ENCODE measurements at places on chromosomes 3 and 15.

DNA sequence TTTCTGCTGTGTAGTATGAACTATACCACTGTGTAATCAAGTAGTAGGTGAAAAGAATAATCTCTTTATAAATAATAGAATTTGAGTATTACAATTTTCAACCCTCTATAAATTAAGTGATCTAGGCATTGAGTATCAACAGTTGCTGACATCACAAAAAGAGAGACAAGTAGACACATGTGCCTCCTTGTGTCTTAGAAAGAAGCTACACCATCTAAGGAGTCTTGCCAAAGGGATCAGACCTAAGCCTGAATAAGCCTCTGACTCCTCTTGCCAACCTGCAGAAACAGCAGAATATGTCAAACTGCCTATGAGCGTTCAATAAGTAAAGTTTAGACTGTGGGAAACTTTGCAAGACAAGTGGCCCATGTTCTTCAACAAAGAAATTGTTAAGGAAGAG, 5.8 kb upstream of the MTMR10 start:
- no peak for DNase-seq

DNA sequence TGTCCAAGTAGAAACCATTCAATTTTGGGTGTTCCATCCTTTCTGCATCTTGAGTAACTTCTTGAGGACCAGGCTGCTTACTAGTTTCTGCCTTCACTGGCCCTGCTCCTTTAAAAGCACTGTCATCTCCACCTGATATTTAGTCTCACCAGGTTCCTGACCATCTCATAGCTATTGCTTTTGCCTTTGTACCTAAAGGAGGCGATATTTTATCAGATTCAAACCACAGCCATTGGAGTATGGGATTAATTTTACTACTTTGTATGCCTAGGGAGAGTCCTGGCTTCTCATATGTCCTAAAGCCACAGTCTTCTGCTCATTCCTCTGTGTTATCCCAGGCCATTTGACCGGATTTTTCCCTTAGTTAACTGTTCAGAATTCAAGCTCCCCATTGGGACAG, 51.8 kb upstream of the RFX7 start:
- DNase-seq, result no peak

DNA sequence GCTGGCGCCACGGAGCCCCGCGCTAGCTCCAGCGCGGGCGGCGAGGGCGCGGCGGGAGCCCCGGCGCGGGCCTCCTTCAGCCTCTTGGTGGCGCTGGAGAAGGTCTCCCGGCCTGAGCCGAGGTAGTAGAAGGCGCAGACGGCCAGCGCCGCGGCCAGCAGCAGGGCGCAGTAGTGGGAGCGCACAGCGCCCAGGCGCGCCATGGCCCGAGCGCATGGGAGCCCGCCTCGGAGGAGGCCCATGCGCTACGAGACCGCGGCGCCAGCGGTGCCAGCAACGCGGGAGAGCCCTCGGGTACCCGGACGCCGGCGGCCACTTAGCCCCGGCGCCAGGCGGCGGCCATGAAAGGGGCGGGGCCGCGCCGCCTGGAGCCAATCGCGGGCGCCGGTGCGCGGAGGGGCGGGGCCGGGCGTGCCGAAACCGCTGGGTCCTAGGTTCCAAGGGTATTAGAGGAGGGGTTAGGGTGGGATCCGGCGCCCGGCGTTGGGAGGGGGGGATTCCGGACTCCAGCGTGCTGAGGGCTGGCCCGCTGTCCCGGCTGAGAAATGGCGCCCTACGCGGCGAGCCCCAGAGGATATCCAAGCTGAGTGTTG, at the start of gene XXYLT1:
TSS of gene XXYLT1 (minus strand) at position 343 of the 593 bp plus-strand sequence. CDS start at position 242, 101 bp downstream.
- peak; percentile 92 for DNase-seq

DNA sequence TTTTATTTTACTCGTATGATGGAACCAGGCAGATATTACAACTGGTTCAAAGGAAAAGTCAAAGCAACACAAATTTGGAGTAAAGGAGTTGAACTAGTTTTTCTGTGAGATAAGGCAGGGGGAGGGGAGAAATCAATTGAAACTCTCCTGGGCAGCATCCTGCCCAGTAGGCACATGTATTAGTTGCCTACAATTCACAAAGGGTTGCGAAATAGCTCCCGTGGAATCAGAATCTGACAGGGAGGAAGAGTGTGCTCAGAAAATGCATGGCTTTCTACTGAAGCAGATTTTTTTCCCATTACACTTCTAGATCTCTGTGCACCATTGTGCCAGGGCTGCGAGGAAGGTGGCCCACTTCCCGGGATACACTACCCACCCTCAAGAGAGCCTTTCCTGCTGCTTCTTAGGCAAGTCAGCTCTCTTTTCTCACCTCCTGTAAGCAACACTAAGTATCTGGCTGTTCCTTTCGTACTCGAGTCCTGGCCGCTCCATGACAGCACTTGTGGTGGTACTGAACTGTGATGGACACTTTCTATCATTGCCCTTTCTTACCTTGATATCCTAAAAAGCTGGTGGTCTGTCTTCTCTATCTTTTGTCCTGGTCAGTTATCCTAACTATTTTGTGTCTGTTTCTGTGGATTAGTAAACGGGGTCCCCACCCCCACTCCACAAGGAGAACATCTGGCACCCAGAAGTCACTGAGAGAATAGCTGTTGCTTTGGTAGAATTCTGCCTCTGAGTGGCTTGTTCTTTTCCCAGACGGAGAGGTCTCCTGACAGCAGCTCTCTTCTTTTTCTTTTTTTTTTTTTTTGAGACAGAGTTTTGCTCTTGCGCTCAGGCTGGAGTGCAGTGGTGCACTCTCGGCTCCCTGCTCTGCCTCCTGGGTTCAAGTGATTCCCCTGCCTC, 74.8 kb downstream of the RPL39L start:
- DNase-seq, result no peak

GRCh38 chr3:139439278-139439677, 37.0 kb downstream of the RBP2 start:
- DNase-seq, result no peak

DNA sequence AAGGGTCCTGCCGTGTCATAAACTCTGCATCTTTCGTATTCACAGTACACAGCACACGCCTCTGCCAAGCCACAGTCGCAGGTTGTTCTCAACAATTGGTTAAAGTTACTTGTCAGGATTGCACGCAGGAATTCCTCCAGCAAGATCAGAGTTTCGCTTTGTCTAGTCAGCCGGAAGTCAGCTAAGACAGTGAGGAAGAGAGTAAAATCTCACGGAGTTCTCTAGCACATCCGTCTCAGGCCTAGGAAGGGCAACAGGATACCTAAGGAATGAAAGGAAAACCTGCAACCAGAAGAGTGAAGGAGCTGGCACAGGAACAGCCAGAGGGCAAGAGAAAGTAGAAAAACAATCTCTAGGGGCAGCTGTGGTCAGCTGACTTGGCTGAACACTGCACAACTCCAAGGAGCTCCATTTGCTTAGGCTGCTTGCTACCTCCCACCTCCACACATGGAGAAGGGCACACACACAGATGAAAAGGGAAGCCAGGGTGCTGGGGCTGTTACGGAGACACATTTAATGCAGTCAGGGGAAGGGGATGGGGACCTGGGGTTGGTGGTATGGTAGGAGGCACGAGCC, 23.7 kb downstream of the RORA start:
- no peak for DNase-seq

- DNase-seq, result no peak
Observed at GRCh38 chr3:126113238-126113555, 29.3 kb upstream of the SLC41A3 start.

- no peak for DNase-seq
Observed at GRCh38 chr15:86834115-86834863, 754.6 kb downstream of the AGBL1 start.

GRCh38 chr15:67003586-67003985, 61.8 kb upstream of the SMAD3 start:
- no peak for DNase-seq

DNA sequence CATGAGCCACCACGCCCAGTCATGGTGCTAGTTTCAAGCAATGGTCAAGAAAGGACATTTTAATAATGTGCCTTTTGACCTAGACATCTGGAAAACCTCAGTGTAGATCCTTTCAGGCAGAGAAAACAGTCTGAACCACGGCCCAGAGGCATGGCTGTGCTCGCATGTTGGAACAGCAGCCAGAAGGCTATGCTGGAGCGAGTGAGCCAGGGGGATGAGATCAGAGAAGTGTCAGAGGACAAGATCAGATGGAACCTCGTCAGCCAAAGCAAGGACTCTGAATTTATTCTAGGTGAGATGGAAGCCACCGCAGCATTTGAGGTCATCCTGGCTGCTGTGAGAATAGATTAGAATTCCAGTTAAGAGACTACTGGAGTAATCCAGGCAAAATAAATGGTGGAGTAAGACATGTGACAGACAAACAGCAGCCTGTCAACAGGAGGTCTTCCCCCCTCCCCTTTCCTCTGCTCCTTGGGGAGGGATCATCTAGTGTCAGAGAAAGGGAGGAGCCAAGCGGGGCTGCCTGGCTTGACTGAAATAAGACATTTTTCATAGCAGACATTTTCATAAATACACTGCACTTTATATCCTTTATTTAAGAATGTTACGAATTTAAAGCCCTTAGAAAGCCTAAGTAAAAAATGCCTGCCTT, 40.4 kb upstream of the ACKR4 start:
- no peak for DNase-seq

- no peak for DNase-seq
Observed at GRCh38 chr3:56874269-56874668, 72.5 kb upstream of the ARHGEF3 start.

DNA sequence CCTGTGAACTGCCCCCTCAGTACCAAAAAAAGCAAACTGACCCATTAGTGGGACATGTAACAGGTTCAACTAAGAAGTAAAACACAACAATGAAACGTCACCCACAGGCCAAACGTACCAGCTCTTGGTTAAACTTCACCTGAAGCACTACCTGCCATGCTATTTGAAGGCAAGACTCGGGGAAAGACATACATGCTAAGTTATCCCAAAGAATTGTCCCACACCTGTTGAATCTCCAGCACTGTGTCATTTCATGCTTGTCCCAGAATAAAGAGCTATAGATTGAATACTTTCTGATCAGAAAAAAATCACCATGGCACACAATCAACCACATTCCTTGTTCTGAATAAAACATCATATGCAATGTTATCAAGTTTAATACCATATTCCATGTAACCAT, 195.4 kb upstream of the WNT5A start:
- DNase-seq, result no peak

Measured in renal pelvis (tissue), 12 donors.